Ureter (tissue), 1 donor: ENCODE measurements at places on chromosomes 7 and 10. TPM values are rescaled to one million over a fixed set of nuclear protein-coding genes. Genes with fewer than 3 reads are reported as not detected.

UNCX gene
- total RNA-seq, result not detected

DNA sequence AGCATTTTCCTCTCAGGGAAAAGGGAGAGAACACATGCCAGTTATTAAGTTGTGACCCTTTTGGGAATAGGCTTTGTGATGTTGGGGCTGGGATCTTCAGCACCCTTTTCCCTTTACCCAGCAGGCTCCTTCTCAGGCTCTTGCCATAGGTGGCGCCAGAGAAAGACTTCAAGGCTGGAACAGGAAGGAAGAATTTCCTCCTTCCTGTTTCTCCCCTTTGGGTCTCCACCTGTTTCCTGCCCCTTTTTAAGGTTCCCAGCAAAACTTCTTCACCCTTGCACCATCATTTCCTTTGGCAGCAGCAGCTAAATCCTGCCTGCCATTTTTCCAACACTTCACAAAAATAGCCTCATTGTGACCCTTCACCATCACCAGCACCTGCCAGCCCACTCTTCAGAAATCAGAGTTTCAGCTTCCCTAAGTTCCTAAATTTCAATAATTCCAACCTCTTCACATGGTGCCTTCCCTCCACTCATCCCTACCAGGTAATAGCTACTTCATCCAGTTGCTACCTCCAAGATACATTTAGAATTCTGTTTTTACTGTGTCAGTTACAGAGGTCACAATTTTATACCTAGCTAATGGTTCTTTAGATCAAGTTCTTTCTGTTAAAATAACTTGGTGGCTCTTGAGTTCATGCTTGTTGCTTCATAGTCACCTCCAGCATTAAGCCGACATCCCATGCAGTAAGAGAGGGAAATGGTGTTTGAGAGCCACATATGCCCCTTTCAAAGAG lies 22.4 kb upstream of the FOXK1 start:
- no peak for DNase-seq

DNA sequence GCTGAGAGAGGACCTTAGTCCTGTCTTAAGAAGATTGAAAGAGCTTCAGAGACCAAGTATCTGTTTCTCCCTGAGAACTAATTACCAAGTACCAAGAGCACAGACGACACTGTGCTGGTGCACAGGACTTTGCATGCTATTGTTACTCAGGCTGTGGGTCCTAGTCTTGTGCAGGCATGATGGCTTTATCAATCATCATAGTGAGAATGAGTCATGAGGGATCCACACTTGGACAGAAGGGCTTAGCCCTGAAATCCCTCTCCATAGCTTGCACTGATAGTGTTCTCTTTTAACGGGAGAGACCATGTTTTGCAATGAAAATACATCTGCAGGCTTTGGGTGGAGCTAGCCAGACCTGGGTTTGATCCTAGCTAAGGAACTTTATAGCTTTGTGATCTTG lies 93.3 kb downstream of the SORCS3 start:
- no peak for DNase-seq

DNA sequence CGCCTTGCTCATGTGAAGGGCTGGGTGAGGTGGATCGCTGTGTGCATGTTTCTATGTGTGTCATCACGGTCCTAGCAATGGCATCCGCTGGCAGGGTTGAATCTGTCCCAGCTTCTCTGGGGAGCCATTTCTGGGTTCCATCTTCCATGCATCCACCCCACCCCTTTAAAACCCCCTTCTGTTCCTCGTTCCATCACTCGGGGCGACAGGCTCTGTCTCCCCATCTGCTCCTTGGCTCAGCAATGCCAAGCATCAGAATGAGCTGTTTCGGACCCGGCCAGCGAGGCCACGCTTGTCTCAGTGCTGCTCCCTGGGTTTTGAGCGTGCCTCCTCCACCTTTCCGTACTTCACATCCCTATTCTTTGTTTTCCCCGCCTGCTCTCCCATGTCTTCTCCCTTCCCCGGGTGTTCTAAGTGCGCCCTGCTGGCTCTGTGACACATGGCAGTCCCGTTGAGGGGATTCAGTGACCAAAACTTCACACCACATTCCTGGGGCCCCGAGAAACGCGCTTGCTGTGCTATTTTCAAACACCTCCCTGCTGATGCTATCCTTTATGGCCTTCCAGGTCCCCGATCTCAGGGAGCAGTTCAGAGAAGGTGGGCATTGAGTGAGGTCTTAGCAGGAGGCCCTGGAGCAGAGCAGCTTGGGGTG lies 554.1 kb upstream of the FOXK1 start:
- no peak for DNase-seq

DNA sequence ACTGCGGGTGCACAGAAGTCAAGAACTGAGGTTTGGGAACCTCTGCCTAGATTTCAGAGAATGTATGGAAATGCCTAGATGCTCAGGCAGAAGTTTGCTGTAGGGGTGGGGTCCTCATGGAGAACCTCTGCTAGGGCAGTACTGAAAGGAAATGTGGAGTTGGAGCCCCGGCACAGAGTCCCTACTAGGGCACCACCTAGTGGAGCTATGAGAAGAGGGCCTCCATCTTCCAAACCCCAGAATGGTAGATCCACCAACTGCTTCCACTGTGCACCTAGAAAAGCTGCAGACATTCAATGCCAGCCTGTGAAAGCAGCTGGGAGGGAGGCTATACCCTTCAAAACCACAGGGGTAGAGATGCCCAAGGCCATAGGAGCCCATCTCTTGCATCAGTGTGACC lies 1336.0 kb upstream of the CELF2 start:
- no peak for DNase-seq

DNA sequence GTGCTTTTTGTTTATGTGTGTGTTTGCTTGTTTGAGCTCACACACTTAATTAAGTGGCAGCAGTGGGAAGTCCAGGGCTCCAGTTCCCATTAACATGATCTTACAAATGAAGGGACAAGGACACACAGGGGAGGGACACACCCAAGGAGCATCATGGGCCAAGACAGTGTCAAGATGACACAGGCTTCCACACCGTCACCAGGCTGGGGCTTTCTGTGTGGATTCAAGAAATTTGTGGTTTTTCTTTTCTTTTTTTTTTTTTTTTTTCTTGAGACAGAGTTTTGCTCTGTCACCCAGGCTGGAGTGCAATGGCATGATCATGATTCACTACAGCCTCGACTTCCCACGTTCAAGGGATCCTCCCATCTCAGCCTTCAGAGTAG lies 173.6 kb downstream of the KIAA1217 start:
- no peak for DNase-seq

GRCh38 chr7:131384286-131384635 lies 56.6 kb downstream of the MKLN1 start:
- DNase-seq, result no peak

DNA sequence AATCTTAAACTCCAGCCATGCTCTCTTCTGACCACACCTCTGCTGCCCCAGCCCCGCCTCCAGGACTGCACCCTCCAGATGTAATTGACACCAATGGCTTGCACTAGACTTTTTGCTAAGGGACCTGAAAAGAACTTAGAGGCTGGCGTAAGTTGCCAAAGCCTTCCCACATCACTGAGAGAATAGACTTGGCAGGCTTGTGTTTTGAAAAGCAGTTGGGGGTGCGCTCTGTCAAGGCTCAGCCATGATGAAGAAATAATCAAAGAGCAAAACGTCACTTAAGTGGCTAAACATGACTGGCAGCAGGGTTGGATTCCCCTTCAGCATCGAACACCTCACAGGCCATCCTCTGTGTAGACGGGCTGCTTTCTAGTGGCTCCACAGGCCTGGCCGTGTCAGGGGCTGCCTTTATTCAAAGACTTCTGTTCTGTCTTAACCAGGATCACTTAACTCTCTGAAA lies 195.2 kb upstream of the C7orf33 start:
- no peak for DNase-seq

- DNase-seq, result no peak
Observed at GRCh38 chr10:42937649-42938180, 139.2 kb upstream of the RET start.
